Naive B cell (primary cell): ENCODE measurements at places on chromosomes 1 and 21. TPM values are rescaled to one million over a fixed set of nuclear protein-coding genes. Genes with fewer than 3 reads are reported as not detected.

Gene DAB1
- not detected for polyA plus RNA-seq

GRCh38 chr1:54519709-54520108 lies 28.3 kb upstream of the ACOT11 start:
- DNase-seq: no peak

DNA sequence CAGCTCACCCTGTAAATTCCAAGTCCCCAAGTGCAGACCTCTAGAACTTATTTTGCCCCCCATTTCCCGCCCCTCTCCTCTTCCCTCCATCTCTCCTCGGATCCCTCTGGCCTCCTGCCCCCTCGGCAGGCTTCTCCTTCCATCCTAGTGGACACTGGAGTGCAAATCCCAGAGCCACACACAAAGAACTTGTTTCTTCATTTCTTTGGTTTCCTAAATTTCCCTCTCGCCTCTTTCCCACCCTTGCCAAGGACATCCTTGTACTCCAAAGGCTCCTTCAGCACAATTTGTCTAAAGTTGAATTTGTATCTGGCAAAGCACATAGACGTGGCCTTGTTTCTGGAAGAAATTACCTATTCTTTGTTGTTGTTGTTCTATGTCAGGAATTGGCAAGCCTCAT lies 17.5 kb downstream of the UMODL1 start:
- DNase-seq: no peak

DNA sequence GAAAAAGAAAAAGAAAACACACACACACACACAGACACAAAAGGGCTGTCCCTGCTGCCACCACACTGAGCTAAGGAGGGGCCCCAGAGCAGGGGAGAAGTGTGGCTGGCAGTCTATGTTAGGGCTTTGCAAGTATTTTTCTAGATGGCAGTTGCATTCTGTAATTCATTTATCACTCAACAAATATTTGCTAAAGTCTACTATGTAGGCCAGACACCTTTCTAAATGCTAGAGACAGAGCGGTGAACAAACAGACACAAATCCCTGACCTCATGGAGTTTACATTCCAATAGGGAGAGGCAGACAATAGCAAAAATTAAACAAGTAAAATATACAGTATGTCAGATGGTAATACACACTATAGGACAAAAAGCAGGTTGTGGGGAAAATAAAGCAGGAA lies 20.2 kb downstream of the WDR64 start:
- no peak for DNase-seq

DNA sequence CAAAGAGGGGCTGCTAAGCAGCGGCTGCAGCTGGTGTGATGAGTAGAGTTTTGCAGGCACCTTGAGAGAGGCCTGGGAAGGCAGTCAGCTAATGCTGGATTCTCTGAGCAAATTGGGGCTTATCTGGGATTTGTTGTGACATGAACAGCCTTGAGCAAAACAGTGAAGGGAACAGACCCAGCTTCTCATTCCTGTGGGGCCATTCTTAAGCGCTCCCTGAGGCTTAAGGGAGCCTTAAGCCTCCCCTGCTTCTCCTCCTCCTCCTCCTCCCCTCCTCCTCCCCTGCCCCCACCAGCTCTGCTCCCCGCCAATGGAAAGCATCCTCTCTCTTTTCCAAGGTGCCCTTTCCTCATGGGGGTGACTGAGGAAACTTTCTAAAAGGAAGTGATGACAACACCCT lies 21.3 kb downstream of the HMGCS2 start:
- no peak for DNase-seq

DNA sequence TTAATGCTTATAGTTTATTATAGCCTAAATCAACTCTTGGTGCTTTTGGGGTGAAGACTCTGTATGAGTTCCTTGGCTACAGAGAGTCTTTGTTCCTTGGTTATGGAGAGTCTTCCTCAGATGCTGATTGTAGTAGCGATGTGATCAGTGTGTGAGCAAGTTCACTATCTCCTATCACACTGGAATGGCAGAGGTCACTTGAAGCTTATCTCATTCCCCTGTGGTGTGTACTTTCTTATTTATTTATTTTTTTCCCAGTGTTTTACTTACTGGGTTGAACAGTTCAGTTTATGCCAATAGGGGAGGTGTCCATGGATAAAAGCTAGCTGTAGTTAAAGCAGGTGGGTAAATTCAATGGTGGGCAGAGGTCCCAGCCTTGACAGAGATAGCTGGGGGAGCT lies 20.1 kb upstream of the MAB21L3 start:
- no peak for DNase-seq

DNA sequence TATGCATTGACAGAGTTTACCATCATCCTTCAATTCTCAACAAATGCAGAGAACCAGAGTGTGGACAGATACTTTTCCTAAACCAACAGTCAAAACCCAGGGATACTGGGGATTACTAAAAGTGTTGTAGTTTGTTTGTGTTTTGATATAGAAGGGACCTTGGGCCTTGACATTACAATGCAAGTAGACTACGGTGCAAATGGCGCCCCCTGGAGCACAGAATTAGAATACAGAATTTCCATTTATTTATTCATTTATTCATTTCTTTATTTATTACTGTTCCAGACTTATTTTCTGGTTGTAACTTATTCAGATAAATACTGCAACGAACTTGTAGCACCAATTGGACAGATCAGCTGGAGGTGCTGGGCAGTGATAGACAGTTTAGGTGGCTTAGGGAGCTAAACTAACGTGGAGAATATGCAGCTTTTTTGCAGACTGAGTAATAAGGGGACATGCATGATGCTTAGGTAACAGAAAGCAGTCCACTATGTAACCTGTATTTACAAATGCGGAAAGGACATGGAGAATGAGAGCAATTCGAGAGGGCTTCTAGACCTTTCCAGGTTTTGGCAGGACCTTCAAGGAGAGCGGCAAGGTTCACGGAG lies 42.6 kb downstream of the KIRREL1 start:
- DNase-seq: peak; percentile 15

Gene PLOD1
- 4.9 TPM for polyA plus RNA-seq

Gene SELP
- 1.8 TPM for polyA plus RNA-seq

Gene TAS1R1
- not detected for polyA plus RNA-seq
